ENCODE measurements at places on chromosomes 5 and 9.

DNA sequence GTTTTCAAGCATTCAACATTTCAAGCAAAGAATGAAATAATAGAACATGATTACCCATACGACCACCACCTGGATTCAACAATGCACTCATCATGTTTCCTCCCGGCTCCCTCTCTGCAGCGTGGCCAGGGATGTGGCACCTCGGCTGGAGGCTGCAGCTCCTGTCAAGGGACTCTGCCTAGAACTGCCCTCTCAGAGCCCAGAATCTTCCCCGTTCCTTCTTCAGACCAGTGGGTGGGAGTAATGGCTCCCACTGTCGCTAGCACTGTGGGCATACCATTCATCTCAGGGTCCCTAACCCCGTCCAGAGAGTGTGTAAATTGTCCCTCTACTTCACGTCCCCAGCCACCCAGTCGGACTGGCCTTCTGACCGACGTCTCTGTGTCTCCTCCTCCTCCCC, 118.6 kb upstream of the COL5A1 start:
- DNase-seq: no peak

DNA sequence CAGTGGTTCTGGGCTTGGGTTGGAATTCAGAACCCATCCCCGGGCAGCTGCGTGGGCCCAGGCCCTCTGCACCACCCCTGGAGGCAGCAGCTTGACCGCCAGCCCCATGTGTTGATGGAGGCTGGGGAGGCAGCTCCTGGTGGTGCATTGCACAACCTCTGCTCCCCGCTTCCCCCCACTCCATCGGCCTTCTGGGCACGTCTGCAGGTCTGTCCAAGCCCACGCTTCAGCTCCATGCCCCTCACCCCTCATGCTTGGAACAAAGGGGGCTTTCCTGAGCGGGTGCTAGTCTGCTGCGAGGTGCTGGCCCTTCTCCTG, 1.4 kb downstream of the NCS1 start:
- DNase-seq: no peak

DNA sequence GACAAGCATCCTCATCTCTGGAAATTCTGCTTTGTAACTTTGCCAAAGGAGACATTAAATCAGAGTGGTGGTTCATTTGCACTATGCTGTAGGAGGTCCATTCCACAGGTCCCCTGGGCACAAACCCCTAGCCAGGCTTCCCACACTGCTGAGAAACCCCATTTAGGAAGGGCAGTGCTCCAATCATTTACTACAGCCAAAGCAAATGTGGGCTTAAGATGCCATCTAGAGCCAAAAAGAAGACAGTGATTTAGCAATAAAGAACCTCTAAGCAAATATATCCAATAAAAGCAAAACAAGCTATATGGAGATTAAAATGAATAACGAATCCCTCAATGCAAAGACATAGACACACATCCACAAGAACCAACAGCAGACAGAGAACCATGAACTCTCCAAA, 129.0 kb upstream of the ALDH1B1 start:
- no peak for DNase-seq

GRCh38 chr5:135747824-135748223, 86.6 kb upstream of the SLC25A48 start:
- no peak for DNase-seq

DNA sequence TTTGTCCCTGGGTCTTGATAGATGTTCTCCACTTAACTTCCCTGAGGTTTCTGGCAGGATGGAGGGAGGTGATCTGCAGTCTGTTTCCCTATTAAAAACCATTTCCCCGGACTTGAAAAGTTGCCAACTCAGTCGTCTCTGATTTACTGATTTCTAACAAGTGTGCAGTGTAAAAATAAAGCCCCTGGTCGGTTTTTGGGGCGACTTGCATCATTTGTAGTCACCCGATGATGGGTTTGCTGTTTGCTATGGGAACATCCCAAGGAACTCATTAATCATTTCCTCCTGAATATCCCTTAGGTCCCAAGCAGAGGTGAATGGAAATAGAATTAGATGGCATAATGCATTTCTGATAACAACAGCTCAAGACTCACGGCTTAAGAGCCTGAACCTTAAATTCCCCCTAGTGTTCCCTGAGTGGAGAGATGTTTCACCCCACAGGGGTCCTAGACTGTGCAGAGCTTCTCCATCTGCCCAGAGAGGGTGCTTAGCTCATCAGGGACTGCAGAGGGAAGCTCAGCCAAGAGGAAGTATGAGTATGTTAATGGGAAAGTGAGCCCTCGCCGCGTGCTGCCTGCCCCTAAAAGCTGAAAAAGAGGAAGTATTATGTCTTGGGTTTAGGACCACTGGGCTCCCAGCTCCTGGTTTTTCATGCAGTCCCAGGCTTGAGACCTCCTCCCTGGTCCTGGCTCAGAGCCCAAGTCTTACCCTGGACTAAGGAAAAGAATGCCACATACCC, 115.1 kb upstream of the DAP start:
- DNase-seq: no peak

- DNase-seq: no peak
Measured at GRCh38 chr5:59246145-59246869, 647.2 kb downstream of the PDE4D start.

- DNase-seq: no peak
Measured at GRCh38 chr9:122779181-122779580, 9.6 kb upstream of the OR5C1 start.

GRCh38 chr9:37025071-37025822, 8.8 kb downstream of the PAX5 start:
- DNase-seq: no peak

DNA sequence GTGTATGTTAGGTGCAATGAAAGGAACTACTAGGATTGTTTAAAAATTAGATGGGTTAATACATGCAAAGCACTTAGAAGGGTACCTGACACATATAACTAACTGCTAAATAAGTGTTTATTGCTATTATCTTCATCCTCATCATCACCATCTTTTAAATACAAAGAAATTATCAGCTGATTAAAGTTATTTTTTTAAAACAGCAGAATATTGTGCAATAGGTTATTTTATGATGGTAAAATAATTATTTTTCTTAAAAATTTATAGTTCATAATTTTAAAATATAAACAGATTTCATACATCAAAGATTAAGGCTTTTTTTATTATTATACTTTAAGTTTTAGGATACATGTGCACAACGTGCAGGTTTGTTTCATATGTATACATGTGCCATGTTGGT, 86.9 kb upstream of the SREK1 start:
- DNase-seq: no peak

DNA sequence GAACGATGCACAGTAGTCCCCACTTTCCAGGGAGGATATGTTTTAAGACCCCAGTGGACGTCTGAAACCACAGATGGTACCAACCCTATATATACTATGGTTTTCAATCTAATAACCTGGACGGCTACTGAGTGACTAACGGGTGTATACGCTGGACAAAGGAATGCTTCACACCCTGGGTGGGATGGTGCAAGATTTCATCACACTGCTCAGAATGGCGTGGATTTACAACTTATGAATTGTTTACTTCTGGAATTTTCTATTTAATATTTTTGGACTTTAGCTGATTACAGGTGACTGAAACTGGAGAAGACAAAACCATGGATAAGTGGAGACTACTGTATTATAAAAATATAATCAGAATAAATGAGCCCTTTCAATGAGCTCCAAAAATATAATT, 147.6 kb upstream of the TRIM32 start:
- DNase-seq: no peak

DNA sequence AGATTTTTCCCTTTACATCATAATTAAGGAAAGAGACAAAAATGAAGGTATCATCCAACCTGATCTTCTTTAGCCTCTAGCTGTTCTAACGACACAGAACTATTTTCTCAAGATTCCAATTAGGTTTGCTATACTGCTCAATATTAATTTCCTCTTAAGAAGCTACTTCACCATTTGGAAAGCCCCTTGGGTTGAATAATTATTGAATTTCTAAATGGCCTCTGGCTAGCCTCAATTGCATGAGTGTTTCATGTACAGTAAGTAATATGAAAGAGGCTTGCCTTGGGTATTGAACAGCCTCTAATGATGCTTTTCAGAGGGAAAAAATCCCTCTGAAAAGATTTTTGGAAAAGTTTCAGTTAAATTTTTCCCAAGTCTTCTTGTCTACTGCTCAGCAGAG, 3.7 kb upstream of the MOB3B start:
- DNase-seq: no peak

DNA sequence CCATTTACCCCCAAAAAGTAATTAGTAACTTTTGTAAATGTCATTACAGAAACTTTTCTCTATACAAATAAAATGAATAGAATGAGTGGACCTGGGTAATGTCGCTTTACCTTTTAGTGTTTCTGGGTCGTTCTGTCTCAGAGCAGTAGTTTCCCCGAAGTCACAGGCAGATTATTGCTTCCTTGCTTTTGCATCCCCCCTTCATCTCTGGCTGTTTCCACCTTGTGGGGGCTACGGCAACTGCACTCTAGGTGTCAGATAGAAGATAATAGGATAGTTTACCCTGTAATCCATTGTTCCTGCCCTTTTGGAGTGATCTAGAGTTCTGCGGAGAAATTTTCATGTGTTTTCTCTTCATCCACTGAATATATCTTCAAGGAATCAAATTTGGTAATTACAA, 68.7 kb downstream of the PRR16 start:
- no peak for DNase-seq

- DNase-seq: no peak
Measured at GRCh38 chr5:174010365-174010764, 21.4 kb downstream of the C5orf47 start.

DNA sequence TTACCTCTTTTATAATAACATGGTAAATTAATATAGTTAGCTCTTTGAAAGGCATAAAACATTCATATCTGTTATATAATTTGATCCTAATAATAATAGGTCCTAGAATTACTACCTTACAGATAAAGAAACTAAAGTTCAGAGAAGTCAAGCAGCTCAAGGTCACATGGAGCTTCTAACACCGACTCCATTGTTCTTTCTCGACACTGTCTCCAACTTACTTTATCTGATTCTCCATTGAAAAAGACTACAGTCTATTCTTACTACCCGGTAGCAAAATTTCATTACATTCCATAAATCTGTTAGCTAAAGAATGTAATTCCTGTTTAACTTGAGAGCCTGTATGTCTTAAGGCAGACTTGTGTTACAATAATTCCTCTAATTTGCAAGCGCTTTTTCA, 96.3 kb upstream of the TMEM161B start:
- DNase-seq: no peak

DNA sequence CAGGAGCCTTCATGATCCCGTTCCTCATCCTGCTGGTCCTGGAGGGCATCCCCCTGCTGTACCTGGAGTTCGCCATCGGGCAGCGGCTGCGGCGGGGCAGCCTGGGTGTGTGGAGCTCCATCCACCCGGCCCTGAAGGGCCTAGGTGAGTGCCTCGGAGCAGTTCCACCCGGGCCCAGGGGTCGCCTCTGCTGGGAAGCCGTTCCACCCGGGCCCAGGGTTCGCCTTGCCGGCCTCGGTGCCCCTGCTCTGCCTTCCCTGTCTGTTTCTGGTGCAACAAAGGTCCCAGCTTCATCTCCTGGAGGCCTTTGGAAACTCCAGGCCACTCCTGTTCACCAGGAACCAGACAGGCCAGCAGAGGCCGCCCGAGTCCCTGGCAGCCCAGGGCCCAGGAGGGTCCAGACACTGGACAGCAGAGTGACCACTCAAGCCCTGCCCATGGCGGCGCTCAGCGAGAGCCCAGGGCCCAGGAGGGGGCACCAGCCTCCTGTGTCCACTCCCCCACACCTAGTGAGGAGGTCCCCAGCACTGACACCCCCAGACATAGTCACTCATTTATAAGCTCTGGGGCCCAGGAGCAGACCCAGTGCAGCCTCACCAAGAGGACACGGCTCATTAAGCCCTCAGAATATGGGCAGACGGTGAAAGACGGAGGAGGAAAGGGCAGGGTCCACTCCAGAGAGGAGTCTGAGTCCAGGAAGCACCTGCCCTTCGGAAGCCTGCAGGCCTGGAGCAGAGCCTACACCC, 7.5 kb downstream of the SLC6A19 start:
- DNase-seq: no peak

- no peak for DNase-seq
Measured at GRCh38 chr5:157350939-157351801, 85.2 kb downstream of the CYFIP2 start.

DNA sequence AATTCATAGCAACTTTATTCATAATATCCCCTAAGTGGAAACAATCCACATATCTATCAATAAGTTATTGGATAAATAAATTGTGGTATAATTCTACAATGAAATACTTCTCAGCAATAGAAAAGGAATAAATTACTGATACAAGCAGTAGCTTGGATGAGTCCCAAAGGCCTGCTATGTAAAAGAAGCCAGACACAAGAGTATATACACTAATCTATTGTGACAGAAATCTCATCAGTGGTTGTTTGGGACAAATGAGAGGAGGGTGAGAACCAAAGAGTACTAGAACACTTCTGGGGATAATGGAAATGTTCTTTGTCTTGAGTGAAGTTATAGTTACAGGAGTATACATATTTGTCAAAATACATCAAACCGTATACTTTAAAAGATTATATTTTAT, 119.3 kb downstream of the SNCAIP start:
- DNase-seq: no peak

GRCh38 chr5:144202072-144202471, 31.4 kb downstream of the KCTD16 start:
- no peak for DNase-seq

DNA sequence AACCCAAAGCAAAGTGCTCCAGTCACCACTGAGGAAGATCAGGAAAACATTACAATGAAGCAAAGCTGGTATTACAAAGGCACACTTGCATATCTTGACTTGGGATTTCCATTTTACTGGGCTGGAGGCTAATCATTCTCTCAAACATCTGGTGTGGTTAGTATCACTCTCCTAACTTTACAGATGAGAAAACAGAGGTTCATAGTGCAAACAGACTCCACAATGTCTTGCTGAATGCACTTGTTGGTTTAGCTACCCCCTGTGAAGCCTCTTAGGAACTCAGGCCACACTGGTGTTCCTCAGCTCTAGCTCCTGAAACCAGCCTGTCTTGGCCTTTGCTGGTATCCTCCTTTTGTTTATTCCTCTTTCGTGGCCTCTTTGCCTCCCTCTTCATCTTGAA, 29.5 kb upstream of the SMAD5 start:
- DNase-seq: no peak

- DNase-seq: no peak
Measured at GRCh38 chr9:92968081-92968480, 20.8 kb downstream of the FGD3 start.

- DNase-seq: no peak
Measured at GRCh38 chr5:79124607-79125006, 13.0 kb downstream of the BHMT start.

DNA sequence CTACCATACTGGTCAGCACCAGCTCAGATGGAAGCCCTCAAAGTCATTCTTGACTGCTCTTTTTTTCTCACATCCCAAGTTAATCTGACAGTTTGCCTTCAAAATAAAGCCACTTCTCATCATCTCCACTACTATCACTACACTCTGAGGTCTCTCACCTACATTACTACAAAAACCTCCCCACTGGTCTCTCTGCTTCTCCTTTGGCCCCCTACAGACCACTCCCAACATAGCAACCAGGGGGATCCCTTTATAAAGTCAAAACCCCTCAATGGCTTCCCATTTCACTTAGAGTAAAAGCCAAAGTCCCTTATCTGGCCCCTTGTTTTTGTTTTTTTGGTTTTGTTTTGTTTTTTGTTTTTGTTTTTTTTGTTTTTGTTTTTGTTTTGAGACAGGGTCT, 4.6 kb downstream of the ARAP3 start:
- DNase-seq: no peak

GRCh38 chr5:14112998-14113652, 30.0 kb upstream of the TRIO start:
- no peak for DNase-seq
